OCI-LY7 (cell line): ENCODE measurements at places on chromosomes 2 and 18. TPM values are rescaled to one million over a fixed set of nuclear protein-coding genes. Genes with fewer than 3 reads are reported as not detected.

STK11IP gene
- 30.7 and 37.6 TPM in 2 replicates for total RNA-seq

TMEM163 gene
- total RNA-seq = 0.31 and 0.51 TPM in 2 replicates

- no peak for DNase-seq
These were observed 125.3 kb downstream of the ANTXR1 start for GRCh38 chr2:69138247-69138772.

DNA sequence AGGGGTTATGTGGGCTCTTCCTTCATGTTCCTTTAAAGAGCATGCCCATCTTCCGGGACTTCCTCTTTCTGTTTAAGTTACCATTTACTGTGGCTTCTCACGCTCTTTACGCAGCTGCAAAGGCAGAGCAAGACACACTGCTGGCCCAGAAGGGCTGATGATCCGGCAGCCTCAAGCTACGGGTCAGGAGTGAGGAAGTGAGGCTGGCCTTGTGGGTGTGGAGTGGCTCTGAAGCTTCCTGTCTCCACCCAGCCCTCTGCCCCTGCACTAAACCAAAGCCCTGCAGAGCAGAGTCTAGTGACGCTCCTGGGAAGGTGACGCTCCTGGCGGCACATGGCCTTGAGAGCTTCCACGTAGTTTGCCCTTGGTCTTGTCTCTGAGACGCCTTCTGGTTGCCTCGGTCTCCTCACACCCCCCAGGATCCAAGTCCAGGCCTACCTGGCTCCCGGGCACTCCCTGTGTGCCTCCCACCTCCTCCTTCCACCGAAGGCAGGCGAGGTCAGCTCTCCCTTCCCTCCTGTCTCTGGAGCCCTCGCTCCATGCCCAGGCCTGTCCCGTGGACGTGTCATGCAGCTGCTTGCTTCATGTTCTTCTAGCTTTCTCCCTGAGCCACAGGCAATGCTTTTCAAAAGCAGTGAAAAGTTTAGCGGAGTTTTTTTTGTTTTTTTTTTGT is 50.3 kb downstream of the ARL4C start:
- peak; percentile 93 for DNase-seq

- DNase-seq = no peak
These were observed 9.2 kb upstream of the REG3G start for GRCh38 chr2:79016342-79016741.
